Stimulated activated CD4-positive, alpha-beta T cell treated with anti-CD3 and anti-CD28 coated beads, Interleukin-1b, Interleukin-23, amount 100 ng/mL, for 1 hour (primary cell): ENCODE measurements at places on chromosomes 13 and 19.

DNA sequence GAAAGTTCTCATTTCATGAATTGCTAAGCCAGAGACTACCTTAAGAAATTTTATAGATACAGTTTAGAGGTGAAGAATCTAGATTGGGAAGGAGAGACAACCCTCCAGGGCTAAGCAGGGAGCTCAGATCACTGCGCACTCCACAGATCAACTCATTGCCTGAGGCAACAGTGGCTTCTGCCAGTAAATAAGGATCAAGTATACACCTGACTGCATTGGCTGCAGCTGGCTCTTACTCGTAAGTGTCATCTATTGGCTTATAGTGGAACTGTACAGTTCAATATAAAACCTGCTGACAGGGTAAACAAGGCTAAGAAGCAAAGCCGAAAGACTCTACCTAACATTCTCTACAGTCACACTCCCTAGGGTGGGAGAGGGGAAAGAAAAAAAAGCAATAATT, 18.0 kb upstream of the C1QTNF9B start:
- no peak for DNase-seq

DNA sequence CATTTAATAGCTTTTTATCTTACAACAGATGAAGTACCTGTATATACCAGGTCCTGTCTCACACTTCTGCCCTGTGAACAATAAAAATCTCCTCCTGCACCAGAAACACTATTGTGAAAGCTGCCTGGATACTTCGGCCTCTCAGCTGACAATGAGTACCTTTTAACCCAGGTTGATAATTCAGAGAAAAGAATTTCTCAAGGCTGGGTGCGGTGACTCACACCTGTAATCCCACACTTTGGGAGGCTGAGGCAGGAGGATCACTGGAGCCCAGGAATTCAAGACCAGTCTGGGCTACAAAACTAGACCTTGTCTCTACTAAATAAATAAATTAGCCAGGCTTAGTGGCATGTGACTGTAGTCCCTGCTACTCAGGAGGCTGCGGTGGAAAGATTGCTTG, 65.3 kb upstream of the TM9SF2 start:
- DNase-seq = no peak

- DNase-seq = no peak
These were observed 649.6 kb downstream of the SLITRK1 start for GRCh38 chr13:83232626-83233025.

DNA sequence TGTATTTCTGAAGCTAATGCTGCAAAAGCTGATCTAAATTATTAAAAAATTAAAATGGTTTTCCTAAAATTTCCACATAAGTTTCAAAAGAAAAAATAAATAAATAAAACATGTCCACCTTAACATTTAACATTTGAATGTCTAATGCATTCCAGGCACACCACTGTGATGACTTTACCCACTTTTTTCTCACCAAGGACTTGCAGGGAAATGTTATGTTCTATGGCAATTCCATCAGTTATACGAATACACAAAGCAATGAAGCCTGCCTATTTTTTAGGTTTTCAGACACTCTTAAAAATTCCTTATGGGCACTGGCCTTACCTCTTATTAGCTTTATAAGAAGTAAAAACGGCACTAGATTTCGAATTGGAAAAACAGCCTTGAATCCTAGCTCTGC, 10.2 kb downstream of the TSC22D1 start:
- DNase-seq = no peak

DNA sequence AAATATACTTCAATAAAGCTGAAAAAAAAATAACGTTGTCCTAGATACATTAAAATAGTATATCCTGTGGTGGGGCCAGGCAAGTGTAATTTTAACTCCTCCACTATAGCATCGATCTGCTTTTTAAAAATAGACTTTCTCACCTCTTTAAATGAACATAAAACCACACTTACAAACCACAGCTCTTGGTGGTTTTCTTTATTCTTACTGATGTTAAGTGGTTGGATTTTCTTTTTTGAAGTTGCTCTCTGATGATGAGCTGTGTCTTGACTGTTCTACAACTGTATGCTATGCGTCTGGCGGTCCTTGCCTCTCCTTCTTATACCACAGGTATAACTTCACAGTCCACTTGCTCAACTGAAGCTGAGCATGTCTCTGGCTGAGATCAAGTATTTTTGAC, 721.5 kb upstream of the KLHL1 start:
- no peak for DNase-seq

DNA sequence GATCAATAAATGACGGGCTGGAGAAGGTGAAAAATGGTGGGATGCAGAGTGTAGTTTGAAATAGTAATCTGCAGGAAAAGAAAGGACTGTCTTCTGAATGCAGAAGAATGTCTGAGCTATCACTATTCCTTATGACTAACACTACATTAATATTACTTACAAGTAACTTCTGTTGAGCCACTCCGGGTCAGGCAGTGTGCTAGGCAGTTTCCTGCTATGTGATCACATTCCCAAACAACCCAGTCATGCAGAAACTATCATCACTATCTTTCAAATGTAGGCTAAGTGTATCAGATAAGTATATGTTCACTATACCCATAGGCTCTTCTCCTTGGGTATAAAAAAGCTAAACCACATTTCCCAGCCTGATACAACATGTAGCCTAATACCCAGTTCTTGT, 6.6 kb downstream of the ZNF599 start:
- no peak for DNase-seq

DNA sequence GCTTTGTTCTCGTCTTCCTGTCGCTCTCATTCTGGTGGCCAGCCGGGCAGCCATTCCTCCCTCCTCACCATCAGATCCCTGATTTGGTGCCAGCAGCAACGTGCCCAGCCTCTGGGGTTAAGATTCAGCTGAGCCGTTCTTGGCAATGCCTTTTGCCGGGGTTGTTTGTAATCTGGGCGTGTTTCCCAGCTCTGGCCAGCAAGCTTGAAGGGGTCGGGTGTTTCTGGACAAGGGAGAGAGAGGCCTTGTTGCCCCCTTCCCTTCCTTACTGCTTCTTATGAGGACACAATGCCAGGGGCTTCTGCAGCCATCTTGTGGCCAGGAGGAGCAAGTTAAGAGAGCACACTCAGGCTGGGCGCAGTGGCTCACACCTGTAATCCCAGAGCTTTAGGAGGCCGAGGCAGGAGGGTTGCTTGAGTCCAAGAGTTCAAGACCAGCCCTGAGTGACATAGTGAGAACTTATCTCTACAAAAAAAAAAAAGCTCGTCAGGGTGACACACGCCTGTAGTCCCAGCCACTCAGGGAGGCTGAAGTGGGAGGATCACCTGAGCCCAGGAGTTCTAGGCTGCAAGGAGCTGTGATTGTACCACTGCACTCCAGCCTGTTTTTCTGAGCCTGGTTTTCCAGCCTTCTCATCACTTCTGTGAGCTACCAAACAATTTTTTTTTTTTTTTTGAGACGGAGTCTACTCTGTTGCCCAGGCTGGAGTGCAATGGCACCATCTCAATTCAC, 10.7 kb upstream of the CRTC1 start:
- DNase-seq = no peak

DNA sequence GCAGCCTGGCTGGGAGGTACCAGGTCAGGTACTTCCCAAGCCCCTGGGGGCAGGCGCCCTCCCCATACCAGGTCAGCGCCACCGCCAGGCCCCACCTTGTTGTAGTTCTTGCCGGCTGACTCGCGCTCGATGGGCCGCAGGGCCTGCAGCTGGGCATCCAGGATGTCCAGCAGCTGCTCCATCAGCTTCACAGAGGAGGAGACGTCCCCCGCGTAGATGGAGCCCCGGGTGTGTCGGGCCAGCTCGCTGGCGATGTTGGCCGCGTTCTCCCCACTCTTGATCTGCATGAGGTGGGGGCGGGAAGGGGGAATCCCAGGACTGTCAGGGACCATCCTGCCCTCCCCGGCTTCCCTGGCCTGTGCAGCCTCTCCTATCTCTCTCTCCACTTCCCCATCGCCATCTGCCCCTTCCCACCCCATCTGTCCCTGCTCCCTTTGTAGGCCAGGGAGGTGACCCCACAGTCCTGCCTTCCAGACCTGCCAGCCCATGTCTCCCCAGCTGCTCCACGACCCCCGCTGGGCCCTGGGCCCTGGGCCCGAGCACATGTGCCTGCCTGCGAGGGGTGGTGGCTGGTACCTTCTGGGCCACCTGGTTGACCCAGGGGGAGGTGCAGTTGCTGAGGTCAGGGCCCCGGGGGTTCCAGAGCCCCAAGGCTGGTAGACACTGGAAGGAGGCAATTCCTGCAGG, 23.8 kb upstream of the ASF1B start:
- DNase-seq = no peak
